ENCODE measurements at places on chromosomes 4 and X.

DNA sequence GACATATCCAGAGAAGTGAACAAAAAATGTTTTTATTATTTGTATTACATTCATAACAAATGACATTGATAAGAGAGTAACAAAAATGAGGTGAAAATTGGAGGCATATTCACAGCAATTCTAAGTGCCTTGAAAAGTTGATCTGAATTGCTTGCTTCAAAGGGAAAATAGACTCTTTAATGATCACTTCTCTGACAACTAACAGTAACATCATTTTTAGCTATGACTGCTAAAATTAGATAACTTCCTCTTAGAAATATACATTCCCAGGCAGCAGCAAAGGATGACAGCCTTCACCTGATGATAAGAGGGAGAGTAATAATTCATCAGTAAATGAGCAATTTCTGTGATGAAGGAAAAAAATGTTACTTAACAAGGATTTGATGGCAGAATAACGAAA is 472.5 kb downstream of the PCDH10 start:
- no peak for DNase-seq

DNA sequence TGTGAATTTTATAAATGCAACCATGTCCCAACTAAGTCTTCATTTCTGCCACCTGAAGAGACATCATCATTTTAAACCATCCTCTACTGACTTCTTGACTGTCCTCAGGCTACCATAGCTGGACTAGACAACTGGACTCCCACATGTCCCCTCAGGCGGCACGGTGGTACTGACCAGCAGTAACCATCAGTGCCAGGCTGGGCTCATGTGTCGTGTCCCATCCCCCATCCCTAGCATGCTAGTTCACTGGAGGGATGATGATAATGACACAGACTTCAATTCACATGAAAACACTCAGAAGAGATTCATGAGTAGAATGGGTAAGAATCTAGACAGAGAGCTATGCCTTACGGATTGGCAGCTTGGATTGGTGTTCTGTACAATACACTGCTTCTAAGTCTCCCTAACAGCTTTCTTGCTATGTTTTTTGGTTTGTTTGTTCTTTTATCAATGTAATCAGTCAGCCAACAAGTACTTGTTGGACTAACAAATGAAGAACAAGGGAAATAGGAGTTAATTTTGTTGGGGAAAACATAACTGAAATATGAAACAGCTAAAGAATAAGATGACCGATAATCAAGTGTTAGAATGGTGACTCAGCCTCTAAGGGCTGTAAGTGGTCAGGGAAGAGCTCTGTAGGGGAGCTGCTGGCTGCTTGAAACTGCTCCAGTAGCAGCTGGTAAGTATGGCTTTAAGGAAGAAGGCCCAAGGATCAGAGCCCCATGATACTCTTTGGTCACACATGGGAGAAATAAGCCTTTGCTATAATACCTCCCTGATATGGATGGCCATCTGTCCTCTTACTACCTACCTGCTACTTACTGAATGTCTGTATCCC is 10.3 kb downstream of the ZDHHC9 start:
- DNase-seq = no peak

GRCh38 chr4:151874328-151874727 is 113.5 kb upstream of the GATB start:
- no peak for DNase-seq

DNA sequence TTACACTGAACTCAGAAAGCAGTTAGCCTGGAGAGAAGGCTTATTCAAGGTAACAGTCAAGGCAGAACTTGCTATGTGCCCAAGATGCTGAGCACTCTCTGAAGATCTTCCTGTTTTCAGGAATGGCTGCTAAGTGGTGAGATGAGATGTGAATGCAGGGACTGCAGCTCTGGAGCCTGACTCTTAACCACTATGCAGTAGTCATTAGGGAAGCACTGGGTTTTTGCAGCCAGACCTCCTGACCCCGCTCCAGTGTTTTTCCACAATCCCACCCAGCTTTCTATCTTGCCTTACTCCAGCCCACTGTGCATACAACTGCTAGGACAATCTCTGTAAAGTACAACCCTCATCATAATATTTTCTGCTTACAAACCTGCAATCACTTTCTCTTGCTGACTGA is 95.2 kb upstream of the LNX1 start:
- no peak for DNase-seq

- DNase-seq = no peak
Observed at GRCh38 chr4:113783701-113784100, 22.2 kb upstream of the CAMK2D start.

DNA sequence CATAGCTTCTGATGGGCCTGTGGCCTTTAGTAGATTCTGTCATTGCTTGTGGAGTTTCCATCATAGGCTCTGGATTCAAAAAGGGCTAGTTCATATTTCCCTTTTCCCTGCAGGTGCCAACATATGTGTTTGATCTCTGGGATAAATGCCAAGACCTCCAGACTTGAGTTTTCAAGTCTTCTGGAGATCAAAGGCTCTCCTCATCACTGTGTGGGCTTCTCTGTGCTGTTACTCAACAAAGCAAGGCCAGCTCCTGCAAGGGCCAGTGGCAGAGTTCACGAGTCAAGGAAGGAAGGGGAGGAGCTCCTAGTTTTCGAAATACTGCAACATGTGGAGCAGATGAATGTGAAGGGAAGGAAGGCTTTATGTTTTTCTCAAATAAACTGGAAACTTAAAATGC is 62.7 kb upstream of the SCML1 start:
- no peak for DNase-seq
